ENCODE measurements at places on chromosomes 16 and 17.

DNA sequence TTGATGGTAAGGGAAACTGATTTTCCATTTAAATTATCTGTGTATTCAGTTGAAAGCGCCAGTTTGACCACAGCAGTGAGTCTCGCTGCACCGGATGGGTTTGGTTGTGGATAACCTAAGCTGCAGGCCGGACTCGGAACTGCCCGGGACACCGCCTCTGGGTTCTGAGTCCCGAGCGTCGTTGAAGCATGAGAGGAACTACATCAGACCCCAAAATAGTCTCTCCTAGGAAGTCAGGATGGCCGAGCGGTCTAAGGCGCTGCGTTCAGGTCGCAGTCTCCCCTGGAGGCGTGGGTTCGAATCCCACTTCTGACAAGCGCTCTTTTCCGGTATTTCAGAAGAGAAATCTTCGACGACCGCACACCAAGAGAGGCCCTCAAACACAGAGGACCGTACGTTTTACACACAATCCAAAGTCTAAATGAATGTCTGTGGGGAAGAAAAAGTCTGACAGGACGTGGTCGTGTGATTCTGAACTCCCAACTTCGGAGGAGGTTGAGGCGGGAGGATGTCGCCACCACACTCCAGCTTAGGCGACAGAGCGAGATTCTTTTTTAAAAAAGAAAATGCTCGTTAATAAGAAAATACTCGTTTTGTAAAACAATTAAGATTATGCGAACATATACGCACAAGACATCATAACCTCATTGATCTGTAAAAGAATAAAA lies 15.4 kb upstream of the PLLP start:
- peak overlapping the region; percentile 57 for H3K27ac ChIP-seq
- DNase-seq: peak; percentile 75
- no peaks in the 10 kb centered on the region for H3K36me3 ChIP-seq
- H3K27me3 ChIP-seq: no peaks in the 10 kb centered on the region

DNA sequence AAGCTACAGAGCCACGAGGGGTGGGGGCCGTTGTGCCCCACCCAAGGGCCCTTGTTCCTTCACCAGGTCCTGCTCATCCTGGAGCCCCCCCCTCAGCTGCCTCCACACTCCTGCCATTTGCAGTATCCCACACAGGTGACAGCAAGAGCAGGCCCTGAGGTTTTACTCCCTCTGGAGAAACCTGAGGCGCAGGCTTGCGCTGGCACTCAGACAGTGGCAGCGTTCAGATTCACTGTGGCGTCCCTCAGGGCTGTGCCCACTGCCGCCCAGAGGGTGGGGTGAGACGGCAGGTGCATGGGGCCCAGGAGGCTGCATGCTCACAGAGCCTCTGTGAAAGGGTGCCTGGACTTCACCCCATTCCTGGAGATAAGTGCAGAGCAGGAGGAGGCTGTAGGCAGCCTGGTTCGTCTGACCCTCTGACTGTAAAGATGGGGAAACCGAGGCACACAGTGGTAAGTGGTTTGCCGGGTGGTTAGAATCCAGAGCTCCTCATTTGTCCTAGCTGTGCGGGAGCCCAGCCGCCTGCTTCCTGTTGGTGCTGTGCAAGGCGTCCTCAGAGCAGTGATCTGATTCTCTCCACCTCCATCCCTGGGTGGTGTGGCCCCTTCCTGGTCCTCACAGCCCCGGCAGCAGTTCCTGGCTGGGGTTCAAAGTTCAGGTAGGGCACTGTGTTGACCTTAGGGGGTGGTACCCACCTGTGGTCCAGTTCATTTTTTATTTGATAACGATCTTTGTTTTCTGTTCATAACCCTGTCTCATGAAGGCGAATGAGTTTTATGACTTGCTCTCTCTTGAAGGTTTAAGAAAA lies 1.6 kb downstream of the SPIRE2 start:
- H3K27me3 ChIP-seq: peaks cover 11% of the 10 kb centered on the region
- peaks cover 11% of the 10 kb centered on the region for H3K4me1 ChIP-seq
- no peak for DNase-seq
- no peak overlapping the region for H3K4me3 ChIP-seq

- no peak overlapping the region for H3K4me3 ChIP-seq
- H3K27ac ChIP-seq: no peak overlapping the region
- no peaks in the 10 kb centered on the region for H3K36me3 ChIP-seq
Measured at GRCh38 chr16:76194616-76195015, 82.6 kb upstream of the CNTNAP4 start.

- no peak overlapping the region for H3K4me3 ChIP-seq
- peaks cover 18% of the 10 kb centered on the region for H3K36me3 ChIP-seq
- no peaks in the 10 kb centered on the region for H3K27me3 ChIP-seq
- no peak overlapping the region for H3K27ac ChIP-seq
Measured at GRCh38 chr16:89556750-89557689, 3.5 kb upstream of the RPL13 start.

- DNase-seq: peak; percentile 91
- H3K4me1 ChIP-seq: peaks cover 22% of the 10 kb centered on the region
- H3K27me3 ChIP-seq: no peaks in the 10 kb centered on the region
- peaks cover 34% of the 10 kb centered on the region for H3K36me3 ChIP-seq
Measured at GRCh38 chr16:30957456-30958174, at the start of gene SETD1A. SETD1A (plus strand) TSS chr16:30957754; CDS start chr16:30958732, 978 bp downstream.

- no peaks in the 10 kb centered on the region for H3K27me3 ChIP-seq
- no peak overlapping the region for H3K27ac ChIP-seq
- H3K4me3 ChIP-seq: no peak overlapping the region
- H3K36me3 ChIP-seq: peaks cover 70% of the 10 kb centered on the region
- DNase-seq: no peak
Measured at GRCh38 chr17:43515656-43516055, 30.5 kb downstream of the ETV4 start.

DNA sequence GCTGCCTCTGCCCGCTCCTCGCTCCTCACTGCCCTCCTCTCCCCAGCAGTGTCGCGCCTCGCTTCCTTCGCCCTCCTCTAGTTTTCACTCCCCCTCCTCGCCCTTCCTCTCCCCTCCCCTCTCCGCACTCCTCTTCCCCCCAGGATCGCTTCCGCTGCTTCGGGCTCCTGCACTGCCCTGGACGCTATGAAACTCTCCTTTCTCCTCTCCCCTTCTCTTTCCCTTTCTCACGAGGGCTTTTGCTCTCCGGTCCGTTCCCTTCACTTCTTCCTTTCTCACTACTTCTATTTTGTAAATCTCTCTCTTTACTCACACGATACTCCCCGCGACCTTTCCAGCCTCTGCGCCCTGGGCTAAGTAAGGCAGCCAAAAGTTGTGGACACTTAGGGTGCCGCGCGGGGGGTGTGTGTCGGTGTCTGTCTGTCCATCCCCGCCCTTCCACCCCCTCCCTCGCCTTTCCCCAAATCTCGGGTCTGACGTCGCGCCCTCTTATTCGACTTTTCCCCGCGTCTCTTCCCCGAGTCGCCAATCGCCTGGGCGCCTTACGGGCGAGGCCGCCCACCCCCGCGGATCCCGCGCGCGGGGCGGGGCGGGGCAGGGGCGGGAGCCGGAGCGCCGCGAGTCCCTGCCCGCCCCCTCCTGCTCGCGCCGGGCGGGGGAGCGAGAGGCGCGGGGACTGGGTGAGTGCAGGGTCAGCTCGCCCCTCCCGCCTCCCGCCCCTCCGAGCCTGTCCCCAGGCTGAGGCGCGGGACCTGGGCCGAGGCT lies at the start of gene IRX3:
Gene IRX3, minus strand, starts transcription at position 422 of the 765 bp plus-strand sequence. CDS start 737 bp downstream, outside the sequence.
- peaks cover 27% of the 10 kb centered on the region for H3K27me3 ChIP-seq
- H3K4me3 ChIP-seq: no peak within 1 kb of the TSS
- DNase-seq: no peak
- peaks cover 13% of the 10 kb centered on the region for H3K4me1 ChIP-seq

GRCh38 chr16:70428178-70428998 lies 10.5 kb downstream of the ST3GAL2 start:
- H3K27me3 ChIP-seq: no peaks in the 10 kb centered on the region
- no peak overlapping the region for H3K4me3 ChIP-seq
- peaks cover 26% of the 10 kb centered on the region for H3K4me1 ChIP-seq
- no peaks in the 10 kb centered on the region for H3K36me3 ChIP-seq

- H3K27ac ChIP-seq: no peak overlapping the region
- no peaks in the 10 kb centered on the region for H3K4me1 ChIP-seq
- no peak for DNase-seq
- no peak overlapping the region for H3K4me3 ChIP-seq
Measured at GRCh38 chr16:50941681-50942080, 199.8 kb downstream of the CYLD start.

All from effector memory CD4-positive, alpha-beta T cell (primary cell).